CD4-positive, alpha-beta memory T cell (primary cell): ENCODE measurements at places on chromosomes 3 and 15. TPM values are rescaled to one million over a fixed set of nuclear protein-coding genes. Genes with fewer than 3 reads are reported as not detected.

DNA sequence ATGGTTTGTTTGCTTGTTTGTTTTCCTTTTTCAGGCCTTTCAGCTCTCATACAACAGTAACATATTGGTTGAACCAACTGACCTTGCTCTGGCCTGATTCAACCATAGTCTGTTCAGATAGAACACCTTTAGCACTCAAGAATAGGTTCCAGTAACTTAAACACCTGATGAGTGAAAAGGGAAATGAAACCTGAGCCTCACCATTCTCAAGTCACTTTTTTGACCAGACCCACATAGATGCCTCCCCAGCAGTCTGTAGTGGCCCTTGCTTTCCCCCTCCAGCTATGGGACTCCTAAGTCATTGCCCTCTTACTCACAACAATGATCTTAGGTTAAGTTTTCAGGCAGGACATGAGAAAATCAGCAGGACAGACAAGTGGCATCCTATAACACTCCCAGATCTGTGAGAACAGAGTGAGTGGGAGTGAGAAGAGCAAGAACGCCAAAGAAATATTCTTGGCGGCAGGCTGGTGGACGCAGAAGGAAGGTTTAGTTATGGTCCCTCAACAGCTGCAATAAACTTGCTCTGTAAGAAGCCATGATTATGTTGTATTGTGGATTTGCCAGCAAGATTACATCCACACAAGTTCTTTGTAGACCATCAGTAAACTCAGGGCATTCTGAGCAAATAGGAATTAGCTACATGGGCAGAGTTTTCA is 367.5 kb downstream of the MECOM start:
- no peaks in the 10 kb centered on the region for H3K4me1 ChIP-seq
- no peaks in the 10 kb centered on the region for H3K36me3 ChIP-seq
- no peaks in the 10 kb centered on the region for H3K27me3 ChIP-seq
- H3K27ac ChIP-seq = no peak overlapping the region
- no peak overlapping the region for H3K4me3 ChIP-seq

- no peak overlapping the region for H3K4me3 ChIP-seq
- H3K27me3 ChIP-seq = no peaks in the 10 kb centered on the region
- DNase-seq = no peak
- no peaks in the 10 kb centered on the region for H3K36me3 ChIP-seq
Measured at GRCh38 chr3:196284396-196284795, 3.1 kb downstream of the PCYT1A start.

DNA sequence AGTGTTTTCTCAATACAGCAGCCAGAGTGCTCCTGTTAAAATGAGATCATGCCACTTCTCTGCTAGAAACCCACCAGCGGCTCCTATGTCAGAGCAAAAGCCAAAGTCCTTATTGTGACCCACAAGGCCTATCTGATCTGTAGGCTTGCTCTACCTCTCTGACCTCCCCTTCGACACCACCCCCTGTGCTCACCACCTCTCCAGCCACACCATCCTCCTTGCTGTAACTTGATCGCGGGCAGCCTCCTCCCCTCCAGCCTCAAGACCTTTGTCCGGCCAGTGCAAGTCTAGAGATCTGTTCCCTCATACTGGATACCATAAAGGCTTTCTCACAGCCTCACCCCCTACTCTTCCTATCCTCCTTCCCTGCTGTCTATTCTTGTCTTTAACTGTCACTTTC is 1.9 kb upstream of the IGDCC4 start:
- H3K27ac ChIP-seq = no peak overlapping the region
- no peak for DNase-seq
- peaks cover 9% of the 10 kb centered on the region for H3K4me1 ChIP-seq
- H3K36me3 ChIP-seq = no peaks in the 10 kb centered on the region
- H3K4me3 ChIP-seq = no peak overlapping the region

DNA sequence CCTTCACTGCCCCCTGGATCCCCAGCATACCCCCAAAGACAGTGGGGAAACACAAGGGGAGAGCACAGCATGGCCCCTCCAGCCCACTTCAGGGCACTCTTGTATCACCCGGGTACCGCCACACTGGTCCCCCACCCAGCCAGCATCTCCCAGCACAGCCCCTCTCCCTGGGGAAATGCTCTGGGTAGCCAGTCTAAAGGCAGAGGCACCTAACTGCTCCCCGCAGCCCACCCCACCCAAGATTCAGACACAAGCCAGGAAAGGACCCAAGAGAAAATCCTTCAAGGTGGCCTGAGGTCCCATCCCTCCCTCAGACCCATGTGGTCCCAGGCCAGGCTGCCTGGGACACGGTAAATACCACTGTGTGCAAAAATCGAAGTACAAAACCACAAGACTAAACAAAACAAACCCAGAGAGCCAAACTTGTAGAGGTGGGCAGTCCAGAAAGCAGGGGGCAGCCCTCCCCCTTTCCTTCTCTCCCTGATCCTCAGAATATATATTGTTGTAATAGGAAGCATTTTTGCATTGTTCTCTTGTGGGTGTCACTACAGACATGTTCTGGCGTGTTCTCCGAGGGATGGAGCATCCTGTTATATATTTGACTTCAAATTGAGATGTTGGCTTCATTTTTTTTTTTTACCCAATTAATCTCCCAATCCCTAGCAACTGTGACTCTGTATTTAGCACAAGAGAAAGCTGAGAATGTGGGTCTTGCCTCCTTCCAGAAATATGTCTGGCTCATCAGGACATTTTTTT is 51.7 kb downstream of the GRIP2 start:
- H3K27me3 ChIP-seq = no peaks in the 10 kb centered on the region
- no peak for DNase-seq
- peaks cover 27% of the 10 kb centered on the region for H3K36me3 ChIP-seq
- no peak overlapping the region for H3K27ac ChIP-seq
- no peak overlapping the region for H3K4me3 ChIP-seq

GRCh38 chr3:43695863-43696262 is 5.1 kb downstream of the ABHD5 start:
- H3K27ac ChIP-seq = no peak overlapping the region
- peaks cover 11% of the 10 kb centered on the region for H3K4me1 ChIP-seq
- H3K27me3 ChIP-seq = no peaks in the 10 kb centered on the region
- no peak for DNase-seq
- no peak overlapping the region for H3K4me3 ChIP-seq

SAMMSON gene
- total RNA-seq = not detected
